ENCODE measurements at places on chromosomes 2 and 18. TPM values are rescaled to one million over a fixed set of nuclear protein-coding genes. Genes with fewer than 3 reads are reported as not detected.

Gene ERMN
- total RNA-seq: 113 TPM

Gene PIEZO2
- 110 TPM for total RNA-seq

GRCh38 chr2:231688719-231689118 lies 19.6 kb upstream of the PTMA start:
- DNase-seq: no peak

- DNase-seq: no peak
Observed at GRCh38 chr2:43109261-43109743, 117.1 kb downstream of the ZFP36L2 start.

DNA sequence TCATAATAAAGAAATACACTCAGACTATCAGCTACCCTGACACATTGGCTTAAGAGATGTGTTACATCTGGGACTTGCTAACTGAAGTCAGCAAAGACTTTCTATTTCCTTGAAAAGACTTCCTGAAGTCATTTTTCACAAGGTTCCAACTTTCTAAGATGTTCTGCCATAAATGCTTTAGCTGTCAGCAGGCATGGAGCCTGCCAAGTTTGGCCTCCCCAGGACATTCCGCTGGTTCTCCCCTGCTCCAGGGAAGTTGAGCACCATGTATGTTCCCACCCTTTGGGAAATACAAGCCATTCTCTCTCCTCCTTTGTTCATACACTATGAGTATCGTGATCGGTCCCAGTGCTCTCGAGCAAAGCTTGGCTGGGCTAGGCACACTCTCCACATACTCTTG lies 202.7 kb upstream of the CCDC68 start:
- DNase-seq: no peak

- DNase-seq: no peak
Observed at GRCh38 chr2:118016911-118017310, 3.0 kb upstream of the CCDC93 start.

DNA sequence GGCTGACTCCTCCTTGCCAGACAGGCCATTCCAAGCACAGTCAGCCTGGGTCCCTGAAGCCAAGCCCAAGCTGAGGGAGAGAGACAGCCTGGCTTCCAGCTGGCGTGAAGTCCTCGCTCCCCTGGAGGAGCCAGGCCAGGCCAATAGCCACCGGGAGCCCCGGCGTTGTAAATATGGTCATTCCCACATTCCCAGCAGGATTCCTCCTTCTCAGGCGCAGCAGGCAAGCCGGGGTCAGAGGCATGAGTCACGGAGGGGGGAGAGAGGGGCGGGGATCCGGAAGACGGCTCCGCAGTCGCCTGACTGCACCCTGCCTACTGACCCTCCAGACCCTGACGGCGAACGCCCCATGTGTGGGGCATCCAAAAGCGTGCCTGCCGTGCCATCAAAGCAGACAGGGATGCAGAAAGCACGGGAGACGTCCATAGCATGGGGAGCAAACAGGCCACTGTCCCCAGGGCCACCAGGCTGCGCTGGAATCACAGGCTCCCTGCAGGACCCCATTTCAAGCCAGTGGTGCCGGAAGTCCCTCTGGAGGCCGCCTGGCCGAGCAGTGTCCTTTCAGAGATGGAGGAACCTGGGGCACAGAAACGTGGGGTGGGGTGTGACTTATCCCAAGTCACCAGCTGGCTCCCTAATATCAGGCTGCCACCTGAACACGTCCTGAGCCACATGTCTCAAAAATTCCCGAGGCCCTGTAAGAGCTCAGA lies 48.2 kb downstream of the TWIST2 start:
- DNase-seq: no peak

Measured in spinal cord (tissue), 10 donors.